ENCODE measurements at places on chromosomes 3 and 15.

DNA sequence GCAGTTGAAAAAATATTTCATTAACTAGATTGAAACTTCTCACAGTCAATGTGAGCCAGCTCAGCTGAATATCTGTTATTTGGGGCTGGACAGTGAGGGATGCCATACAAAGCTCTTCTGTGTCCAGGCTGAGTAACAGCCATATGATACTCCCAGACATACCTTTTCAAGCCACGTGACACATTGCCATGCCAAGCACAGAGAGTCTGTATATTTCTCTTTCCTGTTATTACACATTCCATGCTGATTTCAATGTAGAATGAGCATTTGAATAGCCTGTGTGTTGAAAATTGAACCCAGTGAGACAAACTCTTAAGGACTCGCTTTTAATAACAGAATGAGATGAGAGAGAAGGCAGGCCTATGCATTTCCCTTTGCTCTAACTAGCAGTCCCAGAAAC is 334.7 kb upstream of the RASGRP1 start:
- no peak for DNase-seq

DNA sequence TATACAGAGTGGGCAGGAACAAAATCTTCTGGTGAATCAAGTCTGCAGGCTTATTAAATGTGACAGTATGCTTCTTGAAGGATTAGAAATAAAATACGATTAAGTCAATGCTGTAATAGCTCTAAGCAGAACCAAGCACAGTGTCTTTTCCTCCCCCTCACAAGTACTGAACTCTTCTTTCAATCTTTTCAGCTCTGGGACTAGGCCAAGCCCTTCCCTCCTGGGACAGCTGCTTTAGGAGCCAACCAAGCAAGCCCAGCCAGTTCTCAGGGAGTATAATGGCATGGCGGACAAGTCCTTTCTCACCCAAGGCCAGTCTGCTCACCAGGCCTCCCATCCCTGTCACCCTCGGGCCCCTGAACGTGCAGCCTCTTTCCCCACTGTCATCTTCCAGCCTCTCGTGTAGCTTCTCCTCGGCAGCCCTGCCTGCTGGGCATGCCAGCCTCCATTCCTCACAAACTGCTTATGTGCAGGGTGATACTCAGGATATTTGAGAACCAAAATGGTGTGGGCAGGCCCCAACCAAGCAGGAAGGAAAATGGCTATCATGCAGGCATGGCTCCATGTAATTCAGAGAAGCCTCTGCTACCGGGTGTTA is 8.4 kb upstream of the PPP1R2 start:
- DNase-seq = no peak

DNA sequence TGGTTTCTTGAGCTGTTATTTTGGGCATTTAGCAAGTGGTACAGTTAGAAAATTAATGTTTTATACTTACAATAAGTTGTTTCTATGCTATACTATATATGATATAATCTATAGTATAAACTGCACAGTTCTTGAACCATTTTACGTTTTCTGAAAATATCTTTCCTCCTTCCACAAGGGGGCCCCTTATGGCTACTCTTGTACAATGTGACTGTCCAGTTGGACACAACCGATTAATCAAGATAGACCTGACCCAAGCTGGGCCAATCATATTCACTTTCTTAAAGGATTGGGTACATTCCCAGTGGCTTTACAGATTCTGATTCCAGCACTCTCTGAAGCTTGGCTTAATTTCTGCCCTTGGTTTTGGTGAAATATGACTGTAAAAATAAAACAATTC is 953.4 kb downstream of the AGBL1 start:
- DNase-seq = no peak

GRCh38 chr3:125683067-125683829 is 88.0 kb upstream of the OSBPL11 start:
- no peak for DNase-seq

- DNase-seq = no peak
Observed at GRCh38 chr15:74864296-74864695, 8.9 kb downstream of the SCAMP2 start.

DNA sequence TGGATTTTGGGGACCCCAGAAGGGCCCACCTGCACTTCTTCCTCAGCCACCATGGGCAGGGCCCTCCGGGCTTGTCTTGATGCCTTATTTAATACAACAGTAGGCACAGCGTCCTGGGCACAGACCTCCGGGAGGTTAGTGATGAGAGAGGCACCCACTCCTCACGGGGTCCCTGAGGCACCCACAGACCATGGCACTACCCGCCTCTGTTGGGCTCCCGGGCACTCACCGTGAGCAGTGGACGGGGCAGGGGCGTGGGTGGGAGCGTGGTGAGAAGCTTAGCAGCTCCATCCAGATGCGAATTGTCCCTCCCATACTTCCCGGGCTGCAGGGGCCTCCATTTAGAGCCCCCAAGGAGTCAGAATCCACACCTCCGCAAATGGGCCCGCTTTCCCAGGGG is 317 bp upstream of the MESP2 start:
- DNase-seq = no peak

Data from stimulated activated CD8-positive, alpha-beta memory T cell treated with anti-CD3 and anti-CD28 coated beads, Interleukin-4, amount 100 ng/mL, for 4 hours (primary cell).